HAP-1 (cell line): ENCODE measurements at places on chromosomes 3 and 15.

GRCh38 chr3:65411367-65411766, 627.4 kb downstream of the MAGI1 start:
- no peak for DNase-seq

DNA sequence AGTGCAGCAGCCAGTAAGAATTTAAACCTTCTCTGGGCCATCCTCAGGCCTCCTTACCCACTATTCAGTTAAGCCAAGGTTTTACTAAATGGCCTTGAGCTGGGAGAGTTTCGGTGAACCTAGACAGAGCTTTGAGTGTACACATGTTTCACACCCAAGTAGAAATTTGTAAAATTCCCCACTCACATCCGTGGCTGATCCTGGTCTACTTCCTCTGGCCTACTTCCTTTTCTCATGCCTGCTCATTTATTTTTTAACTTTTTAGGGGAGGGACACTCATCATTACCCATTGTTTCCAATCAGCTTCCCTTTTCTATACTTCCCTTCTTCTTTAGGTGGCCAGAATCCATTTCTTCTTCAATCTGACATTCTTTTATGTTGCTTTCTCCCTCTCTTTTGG, 7.6 kb downstream of the CX3CR1 start:
- no peak for DNase-seq

DNA sequence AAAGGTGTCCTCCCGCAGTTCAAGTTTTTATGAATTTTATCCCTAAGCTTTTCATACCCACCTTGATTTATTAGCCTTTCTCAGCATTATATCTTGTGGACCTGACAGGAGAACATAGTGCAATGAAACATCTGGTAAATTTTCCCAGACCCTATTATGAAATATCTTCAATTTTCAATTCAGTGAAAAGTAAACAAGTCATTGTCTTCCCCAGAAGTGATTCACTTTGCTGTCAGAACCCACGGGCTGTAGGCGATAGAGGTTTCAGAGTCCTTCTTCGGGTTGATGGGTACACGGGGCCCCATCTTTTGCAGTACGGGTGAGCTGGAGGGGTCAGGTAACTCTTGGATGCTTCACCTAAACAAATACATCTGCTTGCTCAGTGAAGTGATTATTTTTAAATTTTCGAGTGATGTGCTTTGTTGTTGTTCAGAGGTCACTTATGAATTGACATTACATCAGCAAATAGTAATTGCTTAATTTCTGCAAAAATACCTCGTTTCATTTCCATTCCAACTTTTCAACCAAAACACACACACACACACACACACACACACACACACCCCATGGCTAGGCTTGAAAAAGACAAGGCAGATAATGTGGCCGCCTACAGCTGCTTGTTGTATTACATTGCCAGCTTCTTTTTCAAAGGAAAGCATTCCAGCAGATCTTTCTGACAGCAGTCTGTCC, 102.9 kb downstream of the SEMA6D start:
- no peak for DNase-seq

DNA sequence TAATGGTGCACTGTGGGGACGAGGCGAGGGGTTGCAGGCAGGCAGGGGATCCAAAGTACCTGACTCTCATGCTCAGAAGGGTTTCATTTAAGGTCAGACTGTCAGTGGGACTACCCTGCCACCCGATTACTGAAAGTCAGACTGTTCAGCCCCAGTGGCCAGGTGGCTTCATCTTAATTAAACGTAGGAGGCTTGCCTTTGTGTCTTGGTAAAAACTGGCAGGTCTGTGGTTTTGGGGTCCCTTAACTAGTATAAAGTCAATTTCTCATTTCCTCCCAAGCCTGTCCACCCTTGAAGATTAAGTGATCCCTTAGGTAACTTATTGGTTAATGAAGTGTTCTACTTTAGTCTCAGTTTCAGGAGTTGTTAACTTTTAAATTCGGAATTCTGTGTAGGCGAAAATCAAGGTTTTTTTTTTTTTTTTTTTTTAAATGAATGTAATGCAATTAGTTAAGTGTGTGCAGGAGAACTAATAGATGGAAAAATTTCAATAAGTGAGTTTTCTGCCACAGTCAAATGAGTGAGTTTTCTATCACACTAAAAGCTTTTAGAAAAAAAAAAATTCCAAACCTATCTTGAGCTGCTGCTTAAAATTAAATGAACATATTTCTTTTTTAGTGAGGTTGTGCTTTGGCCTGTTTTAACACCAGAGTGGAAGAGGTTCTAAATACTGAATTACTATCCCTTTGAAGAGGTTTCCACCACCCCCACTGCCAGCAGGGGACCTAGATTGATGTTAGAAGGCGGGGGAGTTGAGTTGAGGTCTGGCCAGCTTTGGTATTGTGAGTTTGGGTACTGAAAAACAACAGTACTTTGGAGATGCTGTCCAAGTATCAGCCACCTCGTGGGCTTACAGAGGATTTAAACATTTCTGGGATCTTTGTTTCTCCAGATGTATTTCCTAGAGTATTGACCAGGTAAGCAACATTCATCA, 15.2 kb downstream of the ITPR1 start:
- no peak for DNase-seq

GRCh38 chr3:27960133-27960532, 238.0 kb upstream of the EOMES start:
- DNase-seq: no peak

- DNase-seq: peak; percentile 2
These were observed 152.8 kb downstream of the UACA start for GRCh38 chr15:70610541-70610940.

- no peak for DNase-seq
These were observed 116.5 kb downstream of the THSD4 start for GRCh38 chr15:71231758-71232157.

GRCh38 chr15:51103330-51103729, 8.6 kb upstream of the TNFAIP8L3 start:
- no peak for DNase-seq

DNA sequence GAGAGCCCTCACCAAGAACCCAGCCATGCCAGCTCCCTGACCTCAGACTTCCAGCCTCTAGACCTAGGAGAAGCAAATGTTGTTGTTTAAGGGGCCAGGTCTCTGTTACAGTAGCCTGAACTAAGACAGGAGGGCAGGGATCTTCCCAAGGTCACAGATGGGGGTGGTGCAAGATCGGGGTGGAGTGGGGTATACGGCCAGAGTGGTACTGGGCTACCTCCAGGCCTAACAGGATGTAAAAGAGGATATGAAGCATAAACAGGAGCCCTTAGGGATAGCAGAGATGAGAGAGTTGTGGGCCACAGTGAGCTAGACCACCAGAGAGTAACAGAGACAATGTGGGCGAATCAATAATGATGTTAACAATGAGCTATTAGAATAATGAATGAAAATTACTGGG, 82.9 kb downstream of the TOP2B start:
- DNase-seq: no peak

DNA sequence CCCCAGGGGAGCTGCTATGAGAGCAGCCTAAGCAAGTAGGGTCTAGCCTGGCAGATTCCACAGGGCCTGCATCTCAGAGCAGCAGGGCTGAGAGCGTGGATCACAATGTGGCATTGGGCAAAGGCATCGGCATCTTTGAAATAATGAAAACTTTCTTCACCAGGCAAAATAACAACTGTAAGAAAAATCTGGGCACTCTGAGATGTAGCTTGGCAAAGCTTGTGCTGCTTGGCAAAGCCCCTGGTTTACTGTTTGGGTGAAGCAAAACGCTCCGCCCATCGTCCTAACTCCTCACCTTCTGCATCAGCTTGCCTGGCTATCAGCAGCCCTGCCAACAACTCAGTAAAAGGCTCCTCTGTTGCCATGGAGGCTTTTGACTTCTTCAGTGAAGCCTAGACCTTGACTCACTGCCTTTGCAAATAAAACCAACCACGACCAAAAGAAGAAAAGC, 212.8 kb upstream of the EIF1B start:
- no peak for DNase-seq

DNA sequence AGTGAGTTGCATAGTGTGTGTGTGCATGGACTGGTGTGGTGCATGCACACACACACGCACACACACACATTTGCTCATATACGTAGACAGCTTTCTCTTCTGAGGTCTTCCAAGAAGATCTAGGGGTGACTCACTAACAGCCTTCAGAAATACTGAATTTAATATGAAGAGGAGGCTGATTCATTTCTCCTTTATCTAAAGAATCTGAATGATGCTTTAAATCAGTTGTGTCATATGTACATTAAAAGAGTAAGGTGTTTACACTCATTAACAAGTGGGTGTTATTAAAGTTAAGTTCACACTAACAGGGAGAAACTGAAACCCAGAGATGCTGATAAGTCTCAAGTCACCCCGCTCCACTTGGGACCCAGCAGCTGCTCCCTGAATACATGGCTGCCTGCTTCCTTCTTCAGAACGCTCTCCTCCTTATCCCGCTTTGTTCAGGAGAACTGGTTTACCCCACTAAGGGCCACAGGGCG, 22.0 kb downstream of the TMPRSS7 start:
- no peak for DNase-seq

- peak; percentile 44 for DNase-seq
These were observed 169.7 kb upstream of the TMCO5A start for GRCh38 chr15:37764733-37765191.

DNA sequence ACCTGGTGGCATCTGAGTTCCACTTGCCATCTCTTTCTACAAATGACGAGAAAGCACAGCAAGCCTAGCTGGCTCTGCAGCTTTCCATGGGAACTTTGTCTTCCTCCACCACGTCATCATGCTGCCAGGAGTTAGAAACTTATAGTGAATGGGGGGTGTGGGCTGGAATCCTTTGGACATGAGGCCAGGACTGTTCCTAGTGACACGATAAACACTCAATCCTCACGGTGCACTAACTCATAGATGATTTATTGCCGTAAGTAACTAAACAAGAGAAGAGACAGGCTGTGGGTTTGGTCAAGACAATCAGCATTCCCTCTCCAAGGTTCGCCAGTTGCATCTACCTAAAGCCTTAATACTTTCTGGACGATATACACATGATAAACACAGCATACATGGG, 50.6 kb downstream of the OXNAD1 start:
- DNase-seq: no peak

- no peak for DNase-seq
These were observed 845.3 kb downstream of the MCTP2 start for GRCh38 chr15:95076678-95076990.

DNA sequence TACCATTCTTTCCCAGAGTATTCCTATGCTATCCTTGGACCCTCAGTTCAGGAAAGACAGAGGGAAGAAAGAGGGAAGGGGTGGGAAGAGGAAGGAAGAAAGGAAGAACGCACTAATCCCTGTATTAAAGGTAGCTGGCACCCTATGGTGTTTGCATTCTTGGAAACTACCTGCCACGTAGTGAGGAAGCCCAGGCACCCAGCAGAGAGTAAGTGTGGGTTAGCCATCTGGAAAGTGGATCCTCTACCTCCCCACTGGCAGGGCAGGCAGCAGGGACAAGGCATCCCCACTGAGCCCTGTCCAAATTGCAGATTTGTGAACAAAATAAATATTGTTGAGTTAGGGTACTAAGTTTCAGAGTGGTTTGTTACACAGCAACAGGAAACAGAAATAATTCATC, 8.8 kb downstream of the RBP1 start:
- no peak for DNase-seq

- DNase-seq: no peak
These were observed 671.6 kb upstream of the SGO1 start for GRCh38 chr3:20857636-20858035.

DNA sequence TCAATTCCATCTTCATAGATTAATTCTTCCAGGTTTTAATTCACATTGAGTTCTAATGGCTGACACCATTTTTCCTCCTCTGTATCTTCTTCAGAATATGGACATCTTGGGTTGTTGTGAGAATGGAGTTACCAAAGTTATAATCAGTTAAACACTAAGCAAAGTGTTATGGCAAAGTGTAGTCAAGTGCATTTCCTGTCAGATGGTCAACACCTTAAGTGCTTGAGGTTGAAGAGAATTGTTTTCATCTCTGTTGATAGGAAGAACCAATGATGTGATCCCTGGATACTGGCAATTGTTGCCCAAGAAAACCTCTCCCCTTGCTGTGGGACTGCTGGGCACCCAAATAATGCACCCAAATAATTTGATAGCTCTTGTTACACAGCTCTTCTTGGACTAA, 102.6 kb upstream of the SATB1 start:
- DNase-seq: no peak

- no peak for DNase-seq
These were observed 24.2 kb upstream of the ERICH6 start for GRCh38 chr3:150727653-150728502.

GRCh38 chr15:97729270-97729669, 231.2 kb upstream of the ARRDC4 start:
- DNase-seq: no peak
